ENCODE measurements at places on chromosomes 2 and 18.

GRCh38 chr2:143742581-143742980 is 613.4 kb downstream of the ARHGAP15 start:
- no peak for DNase-seq

DNA sequence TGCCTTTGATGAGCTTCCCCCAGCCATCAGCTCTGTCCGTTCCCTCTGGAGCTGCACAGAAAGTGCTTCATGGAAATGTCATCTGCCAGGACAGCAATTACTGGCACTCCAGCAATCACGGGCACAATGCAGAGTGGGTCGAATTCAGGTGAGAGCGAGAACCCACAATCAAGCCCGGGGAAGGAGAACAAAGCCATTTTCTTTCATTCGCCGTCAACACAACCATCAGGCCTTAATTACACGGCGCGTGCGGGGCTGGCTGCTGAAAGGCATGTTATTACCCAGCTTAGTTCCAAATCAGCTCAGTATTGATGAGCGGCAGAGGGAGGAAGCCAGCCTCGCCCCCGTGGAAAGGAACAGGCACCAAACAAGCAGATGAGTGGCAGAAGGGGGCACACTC is 143.9 kb downstream of the MYT1L start:
- DNase-seq = peak; percentile 80

DNA sequence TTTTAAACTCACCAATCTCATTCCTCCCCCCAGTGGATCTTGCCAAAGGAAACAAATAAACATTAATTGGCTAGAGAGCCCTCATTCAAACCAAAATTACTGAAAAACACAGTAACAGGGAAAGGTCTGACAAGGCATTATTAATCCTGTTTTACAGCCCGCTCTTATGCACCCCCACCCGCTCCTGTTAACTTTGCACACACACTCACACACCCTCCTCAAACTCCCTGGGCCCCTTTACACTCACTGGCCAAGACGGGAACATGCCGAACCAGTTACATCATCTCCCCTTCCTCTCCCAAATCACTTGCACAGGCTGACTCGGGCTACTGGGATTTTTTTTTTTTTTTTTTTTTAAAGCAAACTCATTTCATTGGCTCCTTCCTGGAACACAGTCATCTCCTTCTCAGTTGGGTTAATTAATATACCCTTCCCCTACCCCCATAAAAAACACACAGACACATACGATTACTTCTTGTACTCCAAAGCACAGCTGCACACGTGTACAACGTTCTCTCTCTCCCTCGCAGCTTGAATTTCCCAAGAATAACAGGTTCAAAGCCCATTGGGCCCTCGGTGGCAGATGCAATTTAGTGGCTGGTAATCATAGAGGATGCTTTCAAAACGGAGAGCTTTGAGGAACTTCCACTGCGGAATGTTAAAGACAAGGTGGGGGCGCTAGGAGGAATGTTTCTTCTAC is 31.8 kb downstream of the KLF7 start:
- peak; percentile 89 for DNase-seq

- no peak for DNase-seq
Observed at GRCh38 chr2:217293046-217293445, 433.2 kb upstream of the TNP1 start.

DNA sequence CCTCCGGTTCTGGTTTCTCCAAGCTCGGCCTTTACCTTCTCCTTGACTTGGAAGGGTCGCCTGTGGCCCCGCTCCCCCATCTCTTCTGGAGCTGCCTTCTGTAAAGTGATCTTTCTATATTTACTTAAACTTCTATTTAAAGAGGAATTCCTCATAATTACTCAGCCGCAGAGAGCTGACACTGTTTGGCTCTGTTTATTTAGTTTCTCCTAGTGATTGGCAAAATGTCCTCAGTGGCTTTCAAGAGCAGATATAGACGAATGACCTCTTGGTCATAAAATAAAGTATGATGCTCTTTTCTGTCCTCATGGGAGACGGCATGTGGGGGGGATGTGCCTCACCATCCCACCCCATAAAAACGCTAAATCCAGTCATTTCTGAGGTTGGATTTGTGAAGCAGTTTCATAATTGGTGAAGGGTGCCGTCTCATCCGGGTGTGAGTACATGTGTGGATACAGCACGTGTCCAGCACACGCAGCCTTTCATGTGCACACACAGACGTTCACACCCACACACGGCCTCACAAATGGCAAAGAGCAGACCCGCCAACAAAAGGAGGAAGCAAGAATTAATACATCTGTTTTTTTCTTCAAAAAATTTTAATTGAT is 43.4 kb upstream of the SMAD7 start:
- no peak for DNase-seq

GRCh38 chr2:196174404-196174803 is 3.0 kb upstream of the STK17B start:
- no peak for DNase-seq

DNA sequence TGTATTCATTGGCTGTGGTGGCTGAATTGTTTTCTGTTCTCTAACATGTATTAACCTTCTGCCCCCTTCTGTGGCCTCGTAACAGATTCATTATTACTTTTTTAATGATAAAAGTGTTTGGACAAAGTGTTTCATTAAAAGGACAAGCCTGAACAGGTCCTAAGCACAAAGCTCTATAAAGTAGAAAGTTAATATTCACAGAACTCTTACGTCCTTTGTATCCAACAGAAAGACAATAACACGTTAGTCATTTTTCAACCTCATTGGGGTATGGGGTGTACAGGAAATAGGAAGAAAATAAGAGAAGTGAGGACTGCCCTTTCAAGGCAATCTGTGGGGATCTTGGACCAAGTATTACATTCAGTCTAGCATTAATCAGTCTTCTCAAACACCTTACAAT is 105.5 kb upstream of the RGPD4 start:
- DNase-seq = peak; percentile 35

GRCh38 chr2:52611759-52612158 is 1155.8 kb upstream of the CHAC2 start:
- no peak for DNase-seq

- DNase-seq = no peak
Observed at GRCh38 chr2:128622371-128622770, 303.7 kb upstream of the HS6ST1 start.

DNA sequence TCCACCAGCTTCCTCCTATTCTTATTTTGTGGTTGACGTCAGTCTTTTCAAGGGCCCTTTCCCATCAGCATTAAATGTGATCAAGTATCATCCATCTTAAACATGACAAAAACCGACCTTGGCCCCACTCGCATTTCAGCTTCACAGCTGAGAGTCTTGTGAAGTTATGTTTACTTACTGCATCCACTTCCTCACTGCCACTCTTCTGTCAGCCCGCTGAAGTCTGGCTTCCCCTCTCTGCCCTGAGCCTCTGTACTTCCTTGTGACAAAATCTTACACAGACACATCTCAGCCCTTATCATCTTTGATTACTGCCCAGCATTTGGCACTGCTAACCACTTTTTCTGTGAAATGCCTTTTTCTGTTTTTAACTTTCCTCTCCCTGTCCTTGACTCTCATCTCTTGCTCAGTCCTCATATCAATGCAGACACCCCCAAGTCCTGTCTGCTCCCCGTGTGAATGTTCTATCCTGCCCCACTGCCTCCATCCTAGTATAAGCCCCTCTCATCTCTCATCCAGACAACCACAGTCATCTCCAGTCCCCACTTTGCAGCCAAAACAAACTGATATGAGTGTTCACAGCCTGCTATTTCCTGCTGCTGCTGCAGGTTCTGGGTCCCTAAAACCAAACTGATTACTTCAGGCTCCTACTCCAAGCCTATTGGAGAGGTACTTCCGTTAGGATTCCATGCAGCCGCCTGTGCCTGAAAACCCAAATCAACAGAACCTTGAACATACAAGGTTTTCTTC is 31.4 kb downstream of the FOSL2 start:
- DNase-seq = no peak

- no peak for DNase-seq
Observed at GRCh38 chr2:49515996-49516782, 361.9 kb upstream of the FSHR start.

- DNase-seq = no peak
Observed at GRCh38 chr2:20931346-20931745, 108.4 kb upstream of the LDAH start.

DNA sequence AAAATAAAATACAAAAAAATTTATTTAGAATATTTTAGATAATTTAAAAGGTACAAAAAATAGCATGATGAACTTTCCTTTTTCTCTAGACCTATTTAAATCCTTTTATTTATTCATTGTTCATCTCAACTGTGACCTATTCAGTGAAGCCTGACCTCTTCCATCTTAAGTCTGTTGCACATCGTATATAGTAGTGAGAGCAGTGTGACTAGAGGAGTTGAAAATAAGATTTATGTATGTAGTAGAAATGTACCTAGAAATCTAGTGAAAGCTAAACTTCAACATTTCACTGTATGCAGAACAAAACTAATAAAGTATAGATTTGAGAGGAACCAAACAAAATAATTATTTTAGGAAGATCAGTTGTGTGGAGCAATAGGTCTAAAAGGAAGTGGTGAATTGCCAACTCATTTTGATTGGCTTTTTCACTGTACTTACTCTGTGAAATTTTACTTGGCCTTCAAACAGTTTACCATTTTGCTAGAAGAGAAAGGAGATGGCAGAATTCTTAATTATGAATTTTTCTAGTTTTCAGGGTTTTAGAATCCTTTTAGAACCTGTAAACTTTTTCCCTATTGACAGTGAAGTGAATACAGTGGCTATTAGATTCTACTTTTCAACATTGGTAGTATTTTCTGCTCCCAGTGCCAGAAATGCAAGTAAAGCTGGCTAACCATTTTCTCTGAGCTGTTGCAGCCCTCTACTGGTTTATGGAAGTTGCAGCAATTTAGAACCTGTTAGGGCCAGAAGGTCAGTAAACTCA is 11.0 kb downstream of the ANKRD12 start:
- peak; percentile 14 for DNase-seq

- peak; percentile 82 for DNase-seq
Observed at GRCh38 chr18:48951448-48952286, 902 bp upstream of the SMAD7 start.

- DNase-seq = no peak
Observed at GRCh38 chr2:128608921-128609880, 290.5 kb upstream of the HS6ST1 start.

DNA sequence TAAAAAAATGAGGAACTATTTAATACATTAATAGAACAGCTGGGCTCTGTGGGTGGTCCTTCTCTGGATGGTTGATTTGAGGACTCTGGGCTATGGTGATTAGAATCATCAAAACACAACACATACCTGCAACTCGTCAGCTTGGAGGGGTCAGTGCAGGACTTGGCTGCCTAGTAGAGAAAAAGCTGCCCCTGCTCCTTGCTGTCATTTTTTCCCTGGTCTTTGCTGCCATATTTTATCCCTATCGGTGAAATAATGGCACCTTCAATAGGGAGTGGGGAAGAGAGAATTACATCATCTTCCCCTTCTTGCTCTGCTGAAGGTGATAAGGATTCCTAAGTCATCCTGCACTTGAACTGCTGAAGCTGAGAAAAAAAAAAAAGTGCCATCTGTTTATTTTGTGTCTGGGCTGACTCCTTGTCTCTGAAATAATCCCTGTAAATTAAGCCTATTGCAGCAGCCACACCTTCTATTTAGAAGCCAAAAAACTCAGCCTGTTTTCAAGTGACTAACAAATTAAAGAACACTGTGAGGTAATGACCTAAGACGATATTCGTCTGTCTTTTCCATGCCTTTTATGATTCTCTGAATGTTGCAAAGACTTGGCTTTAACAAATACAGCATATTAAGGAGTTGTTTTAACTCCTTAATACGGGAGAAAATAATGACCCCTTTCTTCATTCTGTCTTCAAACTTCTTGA is 89.3 kb downstream of the ACVR1 start:
- DNase-seq = no peak

- no peak for DNase-seq
Observed at GRCh38 chr2:180208841-180209240, 201.7 kb upstream of the CWC22 start.

- DNase-seq = no peak
Observed at GRCh38 chr18:75818383-75818782, 390.9 kb upstream of the SMIM21 start.

- no peak for DNase-seq
Observed at GRCh38 chr2:218679119-218679518, 7.2 kb downstream of the STK36 start.

GRCh38 chr2:45654250-45654649 is 2.8 kb downstream of the PRKCE start:
- DNase-seq = no peak

DNA sequence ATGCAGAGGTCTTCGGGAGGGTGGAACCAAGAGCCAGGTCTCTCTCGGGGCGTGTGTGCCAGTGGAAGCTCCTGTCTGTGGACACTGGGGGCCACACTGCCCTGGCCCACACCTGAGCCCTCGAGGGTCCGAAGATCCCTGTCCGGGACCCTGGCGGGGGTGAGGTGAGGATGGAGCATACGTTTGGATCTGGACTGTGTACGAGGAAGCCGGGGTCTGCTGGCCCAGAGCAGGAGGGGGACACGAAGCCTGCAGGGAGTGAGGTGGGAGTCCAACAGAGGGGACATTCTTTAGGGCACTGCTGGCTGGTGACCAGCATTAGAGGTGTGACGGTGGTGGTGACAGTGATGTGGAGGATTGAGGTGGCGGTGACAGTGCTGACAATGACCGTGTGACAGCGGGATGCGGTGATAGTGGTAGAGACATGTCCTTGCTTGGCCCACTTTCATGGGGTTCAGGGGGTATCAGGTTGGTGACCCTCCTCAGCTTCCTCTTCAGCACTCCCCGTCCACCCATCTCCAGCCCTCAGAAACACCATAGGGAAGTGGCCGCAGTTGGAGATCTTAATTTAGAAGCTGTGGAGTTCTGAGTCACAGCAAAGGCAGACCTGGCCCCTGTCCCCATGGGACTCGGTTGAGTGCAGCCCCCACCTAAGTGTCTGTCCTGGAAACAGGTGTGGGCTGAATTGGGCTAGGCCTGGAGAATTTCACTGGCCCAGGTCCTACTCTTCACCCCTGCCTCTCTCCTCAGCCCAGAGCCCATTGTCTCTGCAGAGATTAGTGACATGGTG is 252.0 kb downstream of the DYSF start:
- no peak for DNase-seq

GRCh38 chr18:62735387-62735786 is 20.0 kb downstream of the PHLPP1 start:
- DNase-seq = no peak

- no peak for DNase-seq
Observed at GRCh38 chr2:111622859-111623258, 261.1 kb downstream of the ANAPC1 start.

GRCh38 chr2:31933066-31933465 is 77.7 kb downstream of the MEMO1 start:
- no peak for DNase-seq

DNA sequence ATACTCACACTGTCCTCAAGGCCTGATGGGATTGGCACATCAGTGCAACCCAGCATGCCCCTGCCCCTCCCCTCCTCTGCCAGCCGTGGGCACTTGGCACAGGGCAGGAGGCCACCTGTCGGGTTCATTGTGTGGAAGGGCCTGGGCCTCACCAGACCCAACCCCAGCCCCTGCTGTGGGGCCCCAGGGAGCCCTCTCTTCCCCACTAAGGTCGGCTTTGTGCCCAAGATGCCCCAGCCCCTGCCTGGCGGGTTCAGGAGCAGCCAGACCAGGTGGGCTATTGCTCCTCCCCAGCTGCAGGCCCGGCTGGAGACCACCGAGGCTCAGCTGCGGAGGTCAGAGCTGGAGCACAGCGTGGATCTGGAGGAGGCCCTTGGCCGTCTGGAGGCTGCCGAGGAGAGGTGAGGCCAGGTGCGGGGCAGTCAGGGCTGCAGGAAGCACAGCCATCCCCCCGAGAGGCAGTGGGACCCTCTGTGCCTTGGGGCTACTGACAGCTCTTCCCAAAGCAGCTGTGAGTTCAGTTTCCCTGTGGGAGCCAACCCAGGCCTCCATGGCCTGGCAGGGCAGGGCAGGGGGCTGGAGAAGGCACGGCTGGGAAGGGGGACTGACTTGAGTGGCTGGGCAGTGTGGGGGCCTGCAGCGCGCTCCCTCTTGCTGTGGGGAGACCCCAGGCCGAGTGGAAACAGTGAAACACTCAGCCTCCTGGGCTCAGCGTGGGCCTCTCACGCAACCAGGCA is 16.3 kb downstream of the CROCC2 start:
- no peak for DNase-seq
